ENCODE measurements at places on chromosomes 2 and 18.

GRCh38 chr2:227932001-227932400 is 60.6 kb downstream of the DAW1 start:
- no peak for DNase-seq

GRCh38 chr18:12409469-12409868 is 1.7 kb downstream of the PRELID3A start:
- DNase-seq: no peak

GRCh38 chr18:27226556-27227075 is 41.5 kb upstream of the CHST9 start:
- no peak for DNase-seq

GRCh38 chr2:104923665-104924064 is 69.8 kb downstream of the POU3F3 start:
- DNase-seq: no peak

DNA sequence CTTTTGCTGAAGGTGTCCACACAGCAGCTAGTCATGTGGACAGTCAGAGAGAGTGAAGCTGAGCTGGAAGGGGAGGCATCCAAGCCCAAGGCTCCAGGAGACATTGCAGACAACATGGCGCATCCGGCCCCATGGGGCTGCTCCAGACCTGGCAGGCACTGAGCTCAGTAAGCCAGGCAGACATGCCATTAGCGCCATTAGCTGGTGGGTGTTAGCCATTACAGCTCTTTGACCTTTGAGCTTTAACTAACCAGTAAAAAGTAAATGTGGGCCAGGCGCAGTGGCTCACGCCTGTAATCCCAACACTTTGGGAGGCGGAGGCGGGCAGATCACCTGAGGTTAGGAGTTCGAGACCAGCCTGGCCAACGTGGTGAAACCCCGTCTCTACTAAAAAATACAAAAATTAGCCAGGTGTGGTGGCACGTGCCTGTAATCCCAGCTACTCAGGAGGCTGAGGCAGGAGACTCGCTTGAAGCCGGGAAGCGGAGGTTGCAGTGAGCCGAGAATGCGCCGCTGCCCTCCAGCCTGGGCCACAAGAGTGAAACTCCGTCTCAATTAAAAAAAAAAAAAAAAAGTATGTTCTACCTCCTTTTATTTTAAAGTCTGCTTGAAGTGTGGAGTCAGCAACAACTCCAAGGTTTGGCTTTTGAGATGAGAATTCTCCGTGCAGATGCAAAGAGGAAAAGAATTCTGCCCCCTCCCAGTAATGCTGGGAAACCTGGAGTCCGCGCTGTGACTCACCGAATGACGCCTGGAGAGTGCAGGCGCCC is 69.4 kb downstream of the TWSG1 start:
- DNase-seq: no peak

DNA sequence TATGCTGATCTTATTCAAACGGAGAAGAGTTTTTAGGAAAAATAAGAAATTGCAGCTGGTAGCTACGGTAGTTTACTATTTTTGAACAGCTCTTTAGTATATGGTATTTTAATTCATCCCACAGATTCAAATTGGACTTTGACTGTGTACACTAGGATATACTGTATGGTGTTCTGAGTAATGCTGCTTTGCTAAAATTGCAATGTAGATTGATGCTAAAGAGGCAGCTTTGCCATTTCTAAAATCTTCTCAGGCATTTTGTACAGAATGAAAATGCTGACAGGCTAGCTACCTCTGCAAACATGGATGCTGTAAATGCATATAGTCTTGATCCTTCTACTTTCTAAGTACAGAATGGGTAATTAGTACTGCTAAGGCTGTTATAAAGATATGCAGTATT is 826.6 kb upstream of the POU3F3 start:
- DNase-seq: no peak

DNA sequence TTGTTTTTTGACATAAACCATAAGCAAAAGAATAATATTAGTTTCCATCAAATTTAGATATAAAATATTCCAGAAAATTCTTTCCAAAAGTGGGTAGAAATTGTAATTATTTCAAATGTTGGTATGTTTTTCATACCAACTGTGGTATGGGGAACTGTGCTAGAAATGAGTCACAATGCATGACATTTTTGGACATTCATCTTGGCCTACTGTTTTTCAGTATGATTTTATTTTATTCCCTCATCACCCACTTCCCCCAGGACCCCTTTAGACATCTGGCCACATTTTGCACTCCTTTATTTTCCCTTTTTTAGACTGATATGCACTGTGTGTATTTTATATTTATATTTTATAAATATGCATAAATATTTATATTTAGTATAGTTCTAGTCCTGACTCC is 97.1 kb downstream of the DPP4 start:
- DNase-seq: no peak

GRCh38 chr2:160513120-160513519 is 19.5 kb upstream of the RBMS1 start:
- no peak for DNase-seq

DNA sequence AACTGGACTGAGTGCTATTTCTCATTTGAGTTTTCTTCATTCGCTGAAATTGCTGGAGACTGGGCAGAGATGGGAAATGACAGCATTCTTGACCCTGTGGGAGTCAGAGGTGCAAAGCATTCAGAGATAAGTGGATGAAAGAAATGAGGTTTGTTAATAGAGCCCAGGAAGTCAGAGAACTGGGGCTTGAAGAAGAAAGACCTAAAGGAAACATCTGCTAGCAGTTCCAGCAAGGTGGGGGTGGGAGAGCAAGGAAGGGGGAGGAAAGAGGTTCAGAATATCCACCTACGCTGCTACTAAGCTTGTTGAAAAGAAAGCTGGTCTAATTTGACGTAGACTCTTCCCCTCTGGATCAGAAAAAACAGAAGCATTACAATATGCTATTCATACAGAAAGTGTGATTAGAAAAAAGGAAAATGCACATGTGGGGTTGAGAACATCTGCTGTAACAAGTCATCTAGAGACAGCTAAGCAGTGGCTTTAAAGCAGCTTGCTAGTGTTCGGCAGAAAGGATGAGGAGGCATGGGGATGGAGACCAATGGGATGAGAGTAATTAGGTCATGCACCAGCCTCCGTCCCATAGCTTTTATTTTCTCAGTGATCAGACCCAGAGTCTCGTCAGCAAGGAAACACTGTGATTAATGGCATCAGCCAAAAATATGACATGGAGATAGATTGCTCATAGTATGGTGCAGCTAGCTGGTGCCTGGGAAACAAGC is 29.7 kb downstream of the NAB1 start:
- no peak for DNase-seq

DNA sequence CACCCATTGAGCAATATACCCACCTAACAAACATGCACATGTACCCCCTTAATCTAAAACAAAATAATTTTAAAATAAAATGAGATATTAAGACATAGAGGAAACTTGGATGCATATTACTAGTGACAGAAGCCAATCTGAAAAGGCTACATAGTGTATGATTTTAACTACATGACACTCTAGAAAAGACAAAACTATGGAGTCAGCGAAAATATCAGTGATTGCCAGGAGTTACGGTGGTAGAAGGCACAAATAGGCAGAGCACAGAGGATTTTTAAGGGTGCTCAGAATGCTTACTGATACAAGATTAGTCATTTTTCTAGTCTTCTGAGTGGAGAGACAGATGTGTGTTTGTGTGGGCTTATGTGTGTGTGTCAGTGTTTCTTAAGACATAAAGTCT is 656.6 kb downstream of the NR4A2 start:
- no peak for DNase-seq

DNA sequence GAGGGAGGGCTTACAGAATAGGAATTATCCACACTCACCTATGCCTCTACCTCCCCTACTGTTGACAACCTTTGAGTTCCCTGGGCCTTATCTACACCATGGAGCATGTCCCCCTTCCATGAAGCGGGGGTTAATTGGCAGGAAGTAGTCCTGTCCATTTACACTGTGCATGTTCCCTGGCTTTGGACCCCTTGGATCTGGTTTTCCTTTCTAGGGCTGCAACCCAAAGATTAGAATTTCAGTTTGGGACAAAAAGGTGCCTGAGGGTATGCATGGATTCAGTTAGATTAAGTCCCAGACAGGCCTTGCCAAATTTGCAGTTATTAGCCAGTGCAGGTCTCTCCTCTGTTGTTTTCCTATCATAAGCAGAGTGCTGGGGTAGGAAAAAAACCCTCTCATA is 180.3 kb downstream of the CMPK2 start:
- DNase-seq: no peak

DNA sequence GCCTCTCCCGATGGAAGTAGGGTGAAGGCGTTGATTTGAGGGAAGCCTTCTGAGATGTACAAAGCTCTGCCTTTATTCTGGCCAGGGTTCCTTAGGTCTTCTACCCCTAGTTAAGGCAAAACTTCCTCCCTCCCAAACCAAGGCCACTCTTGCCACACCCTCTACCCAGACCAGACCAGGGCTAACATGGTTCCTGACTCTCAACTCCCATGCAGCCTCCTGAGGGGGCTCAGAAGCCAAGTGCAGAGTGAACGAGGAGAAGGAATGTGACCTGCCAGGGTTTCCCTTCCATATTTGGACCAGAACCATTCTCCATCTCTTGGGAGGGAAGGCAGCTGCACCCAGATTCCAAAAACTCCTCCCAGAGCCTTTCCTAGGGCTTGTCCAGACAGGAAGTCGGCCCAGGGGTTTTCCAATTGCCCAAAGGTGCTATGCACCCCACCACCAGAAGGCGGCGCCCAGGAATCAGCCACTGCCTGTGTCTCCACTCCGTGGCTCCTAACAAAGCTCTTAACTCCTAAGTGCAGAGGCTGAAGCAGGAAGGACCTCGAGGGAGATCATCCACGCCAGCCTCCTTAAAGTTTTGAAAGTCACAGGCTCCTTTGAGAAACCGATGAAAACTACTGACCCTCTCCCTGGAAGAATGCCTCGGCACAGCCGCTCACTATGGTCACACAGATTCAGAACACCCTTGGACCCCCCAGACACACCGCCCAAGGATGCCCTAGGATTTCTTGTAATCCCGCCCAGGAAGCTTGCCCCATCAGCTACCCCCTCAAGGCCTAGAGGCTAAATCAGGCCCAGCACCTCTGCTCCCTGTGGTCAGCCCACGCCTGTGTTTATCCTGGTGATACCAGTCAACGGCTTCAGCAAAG is 157.8 kb downstream of the SMAD2 start:
- DNase-seq: no peak

DNA sequence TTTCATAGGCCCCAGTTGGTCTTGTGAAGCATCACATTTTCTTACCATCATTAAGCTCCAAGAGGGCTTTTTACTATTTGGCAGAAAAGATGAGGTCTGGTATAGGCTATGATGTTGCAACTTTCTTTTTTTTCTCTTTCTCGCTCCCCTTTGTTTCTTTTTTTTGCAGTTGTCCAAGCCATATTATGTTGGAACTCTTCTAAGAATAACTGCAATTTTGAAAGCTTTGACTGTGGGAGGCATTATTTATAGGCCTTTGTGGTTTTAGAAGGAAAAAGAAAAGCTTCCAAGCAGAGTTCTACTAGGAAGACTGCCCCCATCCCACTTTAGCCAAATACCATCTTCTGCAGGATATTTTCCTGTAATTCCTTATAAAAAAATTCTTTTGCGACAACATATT is 571.6 kb downstream of the ARHGAP15 start:
- no peak for DNase-seq

DNA sequence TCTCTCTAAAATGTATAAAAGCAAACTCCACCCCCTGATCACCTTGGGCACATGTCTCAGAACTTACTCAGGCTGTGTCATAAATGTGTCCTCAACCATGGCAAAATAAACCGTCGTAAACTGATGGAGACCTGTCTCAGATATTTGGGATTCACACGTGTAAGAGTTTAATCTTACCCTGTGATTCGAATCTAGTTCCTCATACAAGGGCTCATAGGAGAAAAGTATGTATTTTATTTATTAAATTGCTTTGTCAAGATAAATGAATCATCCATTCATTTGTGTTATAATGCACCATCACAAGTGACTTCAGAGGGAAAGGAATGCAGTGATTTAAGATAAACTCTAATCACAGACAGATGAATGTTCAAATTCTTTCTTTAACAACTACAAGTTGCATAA is 712.5 kb upstream of the LRATD1 start:
- DNase-seq: no peak

GRCh38 chr2:72254831-72255451 is 107.3 kb upstream of the CYP26B1 start:
- no peak for DNase-seq

- no peak for DNase-seq
Measured at GRCh38 chr2:9737053-9737875, 106.0 kb upstream of the TAF1B start.

- no peak for DNase-seq
Measured at GRCh38 chr2:144115739-144116291, 404.1 kb downstream of the ZEB2 start.

DNA sequence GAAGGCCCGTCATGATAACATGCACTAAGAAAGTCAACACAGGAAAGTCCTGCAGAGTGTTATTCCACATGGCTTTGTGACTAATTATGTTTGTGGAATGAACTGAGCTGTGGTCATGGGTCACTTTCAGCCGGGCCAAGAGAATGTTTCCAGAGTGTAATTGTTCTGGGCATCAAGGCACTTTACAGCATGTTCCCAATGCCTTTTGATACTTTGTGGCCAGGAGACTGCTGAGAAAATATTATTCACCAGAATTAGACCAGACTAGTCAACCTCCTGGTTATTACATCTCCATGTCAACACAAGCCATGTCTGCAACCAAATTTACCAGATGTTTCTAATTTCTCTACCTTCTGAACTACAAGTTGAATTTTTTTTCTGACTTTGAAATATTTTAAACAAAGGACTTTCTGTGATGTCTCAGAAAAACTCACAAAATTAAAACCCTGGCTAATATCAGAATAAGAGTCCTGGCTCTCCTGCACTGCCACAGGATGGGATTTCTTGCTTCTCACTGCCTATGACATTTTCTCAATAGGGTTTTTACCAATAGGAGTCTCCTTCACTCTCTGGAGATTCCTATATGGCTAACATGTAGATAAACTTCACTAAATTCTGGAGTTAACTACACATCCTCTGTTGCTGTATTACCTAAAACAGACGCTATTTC is 90.6 kb upstream of the WDR75 start:
- DNase-seq: no peak

DNA sequence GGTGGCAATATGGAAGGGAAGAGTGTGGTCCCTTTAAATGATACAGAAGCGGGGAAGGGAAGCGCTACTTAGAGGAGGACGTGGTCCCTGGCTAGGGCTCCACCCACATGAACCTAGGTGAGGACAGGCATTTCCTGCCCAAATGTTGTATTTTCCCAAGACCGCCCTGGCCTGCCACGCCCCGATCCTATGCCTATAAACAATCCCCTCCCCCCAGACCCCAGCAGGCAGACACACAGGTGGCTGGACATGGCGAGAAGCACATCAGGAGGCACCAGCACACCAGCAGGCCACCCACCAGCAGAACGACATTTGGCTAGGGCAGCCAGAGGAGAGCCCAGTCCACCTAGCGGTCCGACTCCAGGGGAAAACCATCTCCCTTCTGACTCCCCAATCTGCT is 47.2 kb downstream of the METTL8 start:
- DNase-seq: no peak

DNA sequence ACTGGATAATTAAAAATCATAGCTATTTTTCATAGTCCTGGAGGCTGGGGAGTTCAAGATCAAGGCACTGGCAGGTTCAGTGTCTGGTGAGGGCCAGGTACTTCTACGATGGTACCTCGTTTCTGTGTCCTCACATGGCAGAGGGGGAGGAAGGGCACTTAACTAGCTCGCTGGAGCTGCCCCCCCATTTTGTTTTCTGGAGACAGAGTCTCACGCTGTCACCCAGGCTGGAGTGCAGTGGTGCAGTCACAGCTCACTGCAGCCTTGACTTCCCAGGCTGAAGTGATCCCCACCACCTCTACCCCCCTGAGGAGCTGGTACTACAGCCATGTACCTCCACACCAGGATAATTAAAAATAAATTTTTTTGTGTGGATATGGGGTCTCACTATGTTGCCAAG is 40.3 kb downstream of the ASB1 start:
- DNase-seq: no peak

GRCh38 chr2:238820916-238821315 is 27.0 kb upstream of the TWIST2 start:
- DNase-seq: no peak

All from GM12891 (cell line).